ENCODE measurements at places on chromosomes 3 and 15.
A peak's percentile ranks its signal among the peaks of the same experiment; 100 is the strongest.

- no peak for DNase-seq
These were observed 24.3 kb downstream of the PLA2G4F start for GRCh38 chr15:42131826-42132806.

- DNase-seq, result peak; percentile 94
These were observed 68.7 kb upstream of the BLM start for GRCh38 chr15:90648137-90649070.

GRCh38 chr3:10395671-10396070 is 74.8 kb upstream of the SEC13 start:
- DNase-seq, result no peak

DNA sequence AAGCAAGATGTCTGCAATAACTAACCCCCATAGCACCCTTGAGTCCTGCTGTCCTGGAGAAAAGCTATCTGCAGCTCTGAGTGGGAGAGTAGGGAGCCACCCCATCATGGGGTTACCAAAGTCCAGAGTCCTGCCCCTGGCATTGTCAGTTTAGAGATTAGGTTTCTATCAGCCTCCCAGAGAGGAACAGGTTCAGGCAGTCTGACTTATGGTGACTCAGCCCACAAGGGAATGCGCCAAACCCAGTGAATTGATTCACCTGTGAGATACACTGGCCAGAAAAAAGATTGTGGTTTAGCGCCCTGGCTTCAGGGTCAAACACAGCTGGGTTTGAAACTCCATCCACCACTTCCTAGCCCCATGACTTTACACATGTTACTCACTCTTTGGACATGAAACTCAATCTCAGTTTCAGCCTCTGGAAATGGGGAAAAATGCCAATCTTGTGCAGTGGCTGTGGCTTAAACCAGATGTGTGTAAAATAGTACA is 263.6 kb upstream of the HES1 start:
- no peak for DNase-seq

DNA sequence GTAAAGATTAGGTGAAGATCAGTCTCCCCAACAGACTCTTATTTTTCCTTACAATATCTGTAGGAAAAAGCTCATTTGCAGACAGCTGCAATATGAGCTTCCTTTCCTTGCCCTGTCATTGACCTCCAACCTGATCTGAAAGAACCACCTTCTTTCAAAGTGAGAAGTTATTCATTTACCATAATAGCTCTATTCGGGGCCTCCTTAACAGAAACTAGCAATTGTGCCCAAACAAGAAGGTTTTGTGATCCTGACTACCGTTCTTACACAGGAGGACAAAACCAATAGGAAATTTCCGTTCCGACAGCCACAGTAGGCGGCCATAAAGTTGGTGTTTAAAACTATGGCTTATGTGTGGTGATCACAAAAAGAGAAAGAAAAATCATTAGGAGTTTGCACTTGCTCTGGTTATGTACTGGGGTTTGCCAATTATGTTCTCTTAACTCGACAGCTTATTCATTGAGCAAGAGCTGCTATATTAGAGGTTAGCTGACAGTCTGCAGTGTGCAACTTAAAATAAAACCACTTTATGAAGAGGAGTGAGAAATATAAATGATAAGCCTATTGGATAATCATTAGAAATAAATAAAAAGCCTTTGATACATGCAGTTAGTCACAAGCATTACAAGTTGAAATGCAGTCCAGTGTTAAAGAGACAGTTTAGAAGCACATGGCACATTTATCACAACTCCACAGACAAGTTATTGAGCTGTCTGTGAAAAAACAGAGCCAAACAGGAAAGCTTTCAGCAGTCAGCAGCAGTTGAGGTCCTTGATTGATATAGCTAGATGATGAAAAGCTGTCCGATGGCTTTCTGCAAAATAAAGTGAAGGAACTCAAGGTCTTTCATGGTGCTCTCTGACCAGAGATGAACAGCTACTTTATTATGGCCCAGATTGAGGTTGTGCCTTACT is 199.8 kb downstream of the WDR72 start:
- no peak for DNase-seq

- no peak for DNase-seq
These were observed 119.6 kb downstream of the TFDP2 start for GRCh38 chr3:142029791-142030190.

GRCh38 chr15:35548435-35548834 is 2.5 kb upstream of the DPH6 start:
- no peak for DNase-seq

DNA sequence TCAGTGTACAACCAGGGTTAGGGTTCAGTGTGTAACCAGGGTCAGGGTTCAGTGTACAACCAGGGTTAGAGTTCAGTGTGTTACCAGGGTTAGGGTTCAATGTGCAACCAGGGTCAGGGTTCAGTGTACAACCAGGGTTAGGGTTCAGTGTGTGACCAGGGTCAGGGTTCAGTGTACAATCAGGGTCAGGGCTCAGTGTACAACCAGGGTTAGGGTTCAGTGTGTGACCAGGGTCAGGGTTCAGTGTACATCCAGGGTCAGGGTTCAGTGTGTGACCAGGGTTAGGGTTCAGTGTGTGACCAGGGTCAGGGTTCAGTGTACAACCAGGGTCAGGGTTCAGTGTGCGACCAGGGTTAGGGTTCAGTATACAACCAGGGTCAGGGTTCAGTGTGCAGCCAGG is 33.3 kb downstream of the CYP11A1 start:
- DNase-seq, result no peak

- no peak for DNase-seq
These were observed 30.7 kb upstream of the IGSF10 start for GRCh38 chr3:151491525-151491924.

- no peak for DNase-seq
These were observed 23.3 kb downstream of the FBN1 start for GRCh38 chr15:48622237-48622636.

GRCh38 chr15:83053151-83053550 is 13.9 kb downstream of the BTBD1 start:
- no peak for DNase-seq

GRCh38 chr15:71302861-71303410 is 187.7 kb downstream of the THSD4 start:
- DNase-seq, result no peak

- DNase-seq, result no peak
These were observed 75.0 kb upstream of the EPHB3 start for GRCh38 chr3:184486614-184487013.

DNA sequence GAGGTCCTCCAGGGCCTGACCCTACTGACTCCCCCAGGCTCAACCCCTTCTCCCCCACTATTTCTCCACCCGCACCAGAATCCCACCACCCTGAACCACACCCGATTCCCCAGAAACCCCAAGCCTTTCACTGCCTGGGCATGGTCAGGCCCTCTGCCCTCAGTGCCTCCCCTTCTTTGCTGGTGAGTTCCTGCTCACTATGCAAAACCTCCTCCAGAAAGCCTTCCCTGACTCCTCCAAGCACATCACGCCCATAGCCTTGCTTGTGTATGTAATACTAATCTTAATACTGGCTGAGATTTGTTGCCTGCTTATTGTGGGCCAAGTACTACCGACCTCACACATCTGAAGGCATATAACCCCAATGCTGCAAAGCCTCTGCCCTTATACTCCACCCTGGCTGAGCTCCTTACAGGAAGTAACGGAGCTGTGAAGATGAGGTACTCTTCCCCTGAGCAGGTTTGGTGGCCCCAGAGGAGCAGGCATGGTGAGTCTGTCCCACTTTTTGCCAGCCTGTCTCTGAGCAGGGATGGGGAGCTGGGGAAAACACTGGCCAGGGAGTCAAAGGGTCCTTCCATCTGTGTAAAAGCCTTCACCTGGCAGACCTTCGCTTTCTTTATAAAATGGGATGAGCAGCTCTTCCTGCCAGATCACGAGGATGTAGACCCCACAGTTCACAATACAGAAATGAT is 9.5 kb downstream of the RAB6B start:
- DNase-seq, result no peak

DNA sequence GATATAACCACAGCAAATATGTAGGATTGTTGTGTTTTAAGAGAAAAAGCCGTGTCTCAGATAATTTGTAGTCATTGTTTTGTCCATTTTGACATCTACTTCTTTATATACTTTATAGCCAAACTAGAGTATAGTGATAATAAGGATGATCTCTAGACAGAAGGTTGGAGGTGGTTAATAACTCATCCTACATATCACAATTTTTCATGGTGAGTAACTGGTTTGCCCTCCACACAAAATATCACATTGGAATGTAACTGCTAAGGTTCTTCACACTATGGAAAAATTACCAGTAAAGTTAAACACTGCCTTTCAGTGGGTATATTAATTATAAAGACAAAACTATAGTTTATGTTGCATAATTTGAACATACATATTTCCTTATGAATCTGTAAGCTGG is 380.7 kb downstream of the LPP start:
- DNase-seq, result no peak

DNA sequence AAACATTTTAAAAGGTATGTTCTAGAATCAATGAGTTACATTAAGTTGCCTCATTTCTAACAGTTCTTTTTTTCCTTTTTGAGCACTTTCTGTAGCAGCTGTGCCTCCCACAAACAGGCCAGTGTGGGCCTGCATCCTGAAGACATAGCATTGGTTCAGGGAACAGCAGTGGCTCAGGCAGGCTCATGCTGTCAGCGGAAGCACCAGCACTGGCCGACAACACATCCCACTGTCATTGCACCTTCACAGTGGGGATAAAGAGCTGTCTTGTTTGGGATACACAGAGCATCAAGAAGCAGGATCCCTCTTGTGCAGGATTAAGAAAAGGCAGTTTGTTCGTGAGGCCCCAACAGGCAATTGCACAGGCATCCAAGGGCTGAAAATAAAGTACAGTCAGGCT is 123.3 kb downstream of the MOBP start:
- no peak for DNase-seq

DNA sequence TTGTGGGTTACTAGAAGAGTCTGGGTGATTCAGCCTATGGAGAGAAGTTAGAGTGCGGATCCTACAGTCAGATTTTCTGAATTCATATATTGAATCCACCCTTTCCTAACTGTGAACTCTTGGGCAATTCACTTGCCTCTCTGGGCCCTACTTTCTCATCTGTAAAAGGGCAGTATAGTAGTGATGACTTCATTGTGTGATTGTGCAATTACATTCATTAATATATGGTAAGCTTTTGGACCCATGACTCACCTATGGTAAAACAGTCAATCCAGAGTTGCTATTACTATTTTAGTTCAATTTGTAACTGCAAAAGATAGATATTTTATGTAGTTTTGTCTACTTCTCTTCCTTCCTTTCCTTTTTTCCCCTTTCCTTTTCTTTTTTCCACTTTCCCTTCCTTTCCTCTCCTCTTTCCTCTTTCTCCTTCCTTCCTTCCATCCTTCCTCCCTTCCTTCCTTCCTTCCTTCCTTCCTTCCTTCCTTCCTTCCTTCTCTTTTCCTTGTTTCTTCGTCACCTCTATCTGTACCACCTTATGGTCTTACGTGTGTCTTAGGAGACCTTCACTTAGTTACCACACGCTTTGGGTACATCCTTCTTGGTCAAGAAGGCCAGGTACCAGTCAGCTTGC is 37.0 kb downstream of the GMNC start:
- no peak for DNase-seq

GRCh38 chr15:88487178-88487795 is 19.8 kb downstream of the MRPS11 start:
- no peak for DNase-seq

DNA sequence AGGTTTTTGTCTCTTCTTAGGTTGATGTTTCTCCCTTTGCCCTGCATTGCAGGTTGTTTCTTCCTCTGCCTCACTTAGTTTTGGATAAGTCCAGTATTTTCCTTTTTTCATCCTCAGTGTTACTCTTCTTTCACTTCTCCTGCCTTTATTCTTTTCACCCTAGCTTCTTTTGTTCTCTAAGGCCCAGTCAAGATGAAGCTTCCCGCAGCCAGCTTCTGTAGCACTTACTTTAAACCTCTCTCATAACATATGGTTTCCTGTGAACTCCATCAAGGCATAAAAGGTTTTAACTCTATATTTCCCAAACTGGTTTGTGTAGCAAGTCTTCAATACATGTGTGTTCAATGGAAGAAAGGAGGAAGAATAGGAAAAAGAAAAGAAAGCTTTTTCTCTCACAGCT is 54.1 kb downstream of the TP63 start:
- DNase-seq, result no peak

DNA sequence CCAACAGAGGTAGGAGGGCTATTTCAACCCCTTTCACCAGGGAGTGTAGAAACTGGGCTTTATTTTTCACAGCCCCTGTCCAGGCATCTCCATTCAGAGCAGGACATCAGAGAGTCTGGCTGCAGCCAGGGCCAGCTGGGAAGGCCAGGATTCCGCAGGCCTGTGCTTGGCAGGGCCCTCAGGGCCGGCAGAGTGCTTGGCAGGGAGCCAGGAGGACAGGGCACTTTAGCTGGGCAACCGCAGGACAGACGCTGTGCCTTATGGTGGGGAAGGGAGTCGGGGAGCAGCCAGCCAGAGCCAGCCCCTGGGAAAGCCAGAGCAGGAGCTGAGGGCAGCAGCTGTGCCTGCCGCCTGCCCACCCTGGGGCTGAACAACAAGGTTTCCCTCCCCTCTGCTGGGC is 34.5 kb upstream of the IQCF6 start:
- no peak for DNase-seq

DNA sequence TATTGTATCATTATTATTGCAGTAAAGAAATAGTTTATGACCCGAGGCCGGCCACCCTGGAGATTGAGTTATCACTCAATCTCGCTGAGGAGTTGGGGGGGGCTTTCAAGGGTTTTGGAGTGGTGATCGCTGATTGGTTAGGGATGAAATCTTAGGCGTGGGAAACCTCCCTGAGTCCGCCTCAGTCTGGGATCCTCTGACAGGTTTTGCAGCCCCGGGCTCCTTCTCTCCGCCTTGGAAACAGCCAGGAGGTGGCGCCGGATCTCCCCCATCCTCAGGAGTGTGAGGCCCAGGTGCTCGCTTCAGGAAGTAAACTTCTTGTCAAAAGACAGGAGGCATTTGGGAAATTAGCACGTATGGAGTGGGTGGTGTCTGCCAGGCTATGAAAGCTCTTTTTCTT is 41.1 kb upstream of the SEC61A1 start:
- DNase-seq, result no peak

DNA sequence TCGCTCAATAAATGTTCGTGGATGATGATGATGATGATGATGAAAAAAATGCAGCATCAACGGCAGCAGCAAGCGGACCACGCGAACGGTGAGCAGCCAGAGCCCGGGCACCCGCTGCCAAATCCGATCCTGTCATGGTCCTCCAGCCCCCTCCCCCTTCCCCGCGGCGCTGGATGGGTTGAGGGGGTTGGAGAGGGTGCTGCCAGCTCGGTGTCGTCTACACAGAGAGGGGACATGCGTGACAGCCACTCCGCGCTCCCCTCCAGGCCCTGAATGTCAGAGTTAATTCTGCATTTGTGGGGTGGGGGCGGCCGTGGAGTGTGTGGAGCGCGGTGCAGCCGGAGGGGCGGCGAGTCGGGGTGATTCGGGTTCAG is 722 bp downstream of the CACNA1D start:
- no peak for DNase-seq
